ENCODE measurements at places on chromosomes 1 and 21.

- no peak for DNase-seq
Measured at GRCh38 chr1:178509414-178510007, 3.4 kb upstream of the TEX35 start.

GRCh38 chr1:116335850-116336624, 37.0 kb upstream of the ATP1A1 start:
- no peak for DNase-seq

DNA sequence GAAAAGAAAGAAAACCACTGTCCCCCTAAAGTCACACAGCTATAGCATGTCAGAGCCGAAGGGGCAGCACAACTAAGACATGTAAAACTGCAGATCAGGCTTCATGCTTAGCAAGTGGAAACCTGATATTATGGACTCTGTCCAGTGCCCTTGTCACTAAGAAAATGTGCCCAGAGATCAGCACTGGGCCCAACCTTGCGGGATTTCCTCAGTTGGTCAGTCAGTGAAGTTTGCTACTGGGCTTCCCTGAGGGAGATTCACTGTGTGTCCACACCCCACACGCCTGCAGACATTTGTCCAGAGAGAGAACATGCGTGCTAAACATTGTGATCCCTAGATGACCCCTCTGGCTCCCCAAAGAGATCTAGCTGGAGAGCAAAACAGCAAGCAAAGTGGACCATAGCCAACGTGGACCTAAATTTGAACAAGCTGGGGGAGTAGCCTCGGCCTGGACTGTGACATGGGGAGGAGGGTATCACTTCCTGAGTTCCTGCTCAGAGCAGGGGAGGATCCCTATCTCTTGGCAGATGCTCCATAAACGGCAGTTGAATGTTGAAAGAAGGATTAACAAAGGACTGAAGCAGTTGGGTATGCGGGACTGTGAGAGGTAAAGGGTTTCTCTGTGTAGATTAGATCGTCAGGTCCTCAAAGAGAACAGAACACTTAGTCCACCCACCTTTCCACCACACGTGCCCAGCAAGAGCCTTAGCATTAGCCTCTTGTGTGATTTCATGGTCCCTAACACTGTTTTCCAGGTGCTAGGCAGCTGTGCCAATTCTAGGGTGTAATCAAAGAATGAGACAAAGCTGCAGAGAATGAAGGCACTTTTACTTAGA, 53.6 kb downstream of the GLUL start:
- DNase-seq = no peak

- no peak for DNase-seq
Measured at GRCh38 chr21:45322960-45323461, 35.3 kb upstream of the POFUT2 start.

DNA sequence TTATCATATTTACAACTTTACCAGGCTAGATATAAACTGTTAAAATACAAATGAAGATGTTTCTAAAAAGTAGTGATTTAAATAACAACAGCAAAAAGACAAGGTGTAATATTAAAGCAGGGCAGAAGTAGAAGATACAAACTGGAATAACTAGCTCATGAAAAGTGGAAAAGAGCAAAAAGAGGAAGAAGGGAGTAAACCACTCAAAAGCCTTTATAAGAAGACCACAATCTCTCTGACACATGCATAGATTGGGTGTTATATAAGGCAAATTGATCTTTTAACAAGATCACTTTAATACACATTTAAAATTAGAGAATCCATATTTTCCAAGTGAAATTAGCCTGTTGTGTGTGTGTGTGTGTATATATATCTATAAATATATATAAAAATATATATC, 5.0 kb downstream of the DENND1B start:
- no peak for DNase-seq

- DNase-seq = no peak
Measured at GRCh38 chr21:44436958-44437357, 18.4 kb upstream of the LRRC3 start.

- no peak for DNase-seq
Measured at GRCh38 chr1:5681654-5682053, 310.6 kb downstream of the NPHP4 start.

DNA sequence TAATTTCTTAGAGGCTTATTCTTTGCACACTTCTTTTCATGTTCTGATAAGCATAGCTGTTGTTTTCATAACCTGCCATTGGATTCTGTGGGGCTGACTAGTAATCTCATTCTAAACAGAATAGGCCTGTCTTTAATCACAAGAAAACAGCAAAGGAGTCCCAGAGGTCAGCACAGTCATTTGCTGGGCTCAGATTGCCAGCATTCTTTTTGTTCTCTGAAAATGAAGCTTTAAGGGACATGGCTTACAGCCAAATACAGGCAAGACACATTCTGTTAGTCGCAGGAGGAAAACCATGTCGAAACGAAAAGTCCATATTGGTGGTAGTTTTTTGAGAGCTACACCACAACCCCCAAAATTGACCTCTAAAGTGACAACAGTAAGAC, 75.0 kb downstream of the MRPS6 start:
- no peak for DNase-seq

All from HuH-7 (cell line).